Ovary (tissue), 10 donors: ENCODE measurements at places on chromosomes 5 and 9.

DNA sequence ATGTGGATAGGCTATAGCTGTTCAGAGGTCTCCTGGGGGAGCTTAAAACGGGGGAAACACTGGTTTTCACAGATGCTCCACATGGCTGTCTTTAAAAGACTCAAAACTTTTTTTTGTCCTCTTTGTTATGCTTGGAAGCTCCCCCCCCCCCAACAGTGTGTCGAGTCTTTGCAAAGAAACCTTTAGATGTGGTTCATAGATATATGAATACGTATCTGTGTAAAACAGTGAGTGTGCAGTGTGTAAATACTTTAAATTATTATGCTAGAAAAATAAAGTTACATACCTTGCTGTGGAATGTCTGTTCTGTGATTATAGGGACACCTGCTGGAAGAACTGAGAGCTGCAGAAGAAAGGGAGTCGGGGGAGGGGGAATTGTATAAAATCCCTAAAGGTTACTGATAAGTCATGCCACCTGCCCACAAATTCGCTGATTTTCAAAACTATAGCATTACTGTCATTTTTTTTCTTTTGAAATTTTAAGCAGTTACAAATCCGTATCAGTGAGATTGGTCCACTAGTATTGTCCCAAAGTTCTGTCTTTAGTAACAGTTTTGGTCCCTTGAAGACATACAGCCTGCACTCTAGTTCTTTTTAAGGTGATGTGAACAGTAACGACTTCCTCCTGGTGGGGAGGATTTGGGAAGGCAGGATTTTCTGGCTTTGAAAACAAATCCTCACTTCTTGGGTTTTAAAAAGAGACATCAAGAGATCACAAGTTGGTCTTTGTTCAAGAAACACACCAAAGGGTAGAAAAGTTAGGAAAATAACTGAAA is 22.9 kb downstream of the RGMB start:
- DNase-seq, result no peak

DNA sequence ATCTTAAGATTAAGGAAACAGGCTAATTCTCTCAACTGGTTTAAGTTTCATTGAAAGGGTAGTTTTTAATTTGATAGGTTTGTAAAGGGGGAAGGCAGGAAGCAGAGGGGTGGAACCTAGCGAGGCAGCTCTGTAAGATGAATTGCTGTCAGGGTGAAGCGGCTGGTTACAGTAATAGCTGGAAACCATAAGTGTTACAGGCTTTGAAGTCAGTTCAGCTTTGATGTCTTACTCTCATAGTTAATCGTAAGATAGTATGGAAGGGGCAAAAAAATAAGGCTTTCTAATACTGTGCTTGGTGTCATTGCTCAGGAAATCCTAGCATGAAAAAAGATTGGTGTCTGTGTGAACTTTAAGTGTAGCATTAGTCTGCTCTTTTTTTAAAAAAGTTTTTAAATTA is 20.3 kb downstream of the POU5F2 start:
- no peak for DNase-seq

- no peak for DNase-seq
Measured at GRCh38 chr5:167107684-167108083, 1183.8 kb upstream of the WWC1 start.

- DNase-seq, result no peak
Measured at GRCh38 chr5:134107779-134108178, 6.7 kb upstream of the TCF7 start.

DNA sequence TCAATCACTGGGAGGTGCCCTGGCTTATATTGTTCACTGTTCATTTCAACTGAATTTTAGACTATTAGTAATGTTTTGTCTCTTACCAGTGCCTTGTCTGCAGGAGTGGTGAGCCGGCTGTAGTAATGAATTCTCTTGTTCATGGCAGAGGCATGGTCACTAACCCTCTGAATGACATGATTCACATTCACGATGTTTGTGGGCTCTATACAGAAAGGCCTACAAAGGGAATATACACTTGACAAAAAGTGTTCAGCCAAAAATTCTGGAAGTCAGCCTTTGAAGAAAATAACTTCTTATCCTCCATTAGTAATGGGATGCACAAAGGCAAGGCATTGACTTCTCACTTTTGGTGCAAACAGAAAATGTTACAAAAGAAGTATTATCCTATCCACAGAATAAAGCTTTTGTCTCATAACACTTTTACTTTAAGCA is 39.6 kb downstream of the SLC38A9 start:
- no peak for DNase-seq
